ENCODE measurements at places on chromosomes 11 and 22.

DNA sequence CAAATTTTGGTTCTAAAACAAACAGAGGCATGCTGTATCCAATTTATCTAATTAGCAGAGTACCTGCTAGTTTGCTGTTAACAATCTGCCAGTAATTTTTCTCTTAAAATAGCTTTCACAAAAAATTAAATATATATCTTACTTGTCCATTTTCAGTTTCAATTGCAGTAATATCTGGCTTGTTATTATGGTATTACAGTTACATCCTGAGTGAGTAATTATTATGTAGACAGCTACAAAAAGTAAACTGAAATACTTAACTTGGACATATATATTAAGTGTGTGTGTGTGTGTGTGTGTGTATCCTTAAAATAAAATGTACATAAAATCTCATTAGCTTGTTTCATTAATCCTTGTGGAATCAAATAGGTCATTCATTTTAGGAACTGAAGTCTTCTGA, 148.7 kb downstream of the LUZP2 start:
- no peak for DNase-seq

DNA sequence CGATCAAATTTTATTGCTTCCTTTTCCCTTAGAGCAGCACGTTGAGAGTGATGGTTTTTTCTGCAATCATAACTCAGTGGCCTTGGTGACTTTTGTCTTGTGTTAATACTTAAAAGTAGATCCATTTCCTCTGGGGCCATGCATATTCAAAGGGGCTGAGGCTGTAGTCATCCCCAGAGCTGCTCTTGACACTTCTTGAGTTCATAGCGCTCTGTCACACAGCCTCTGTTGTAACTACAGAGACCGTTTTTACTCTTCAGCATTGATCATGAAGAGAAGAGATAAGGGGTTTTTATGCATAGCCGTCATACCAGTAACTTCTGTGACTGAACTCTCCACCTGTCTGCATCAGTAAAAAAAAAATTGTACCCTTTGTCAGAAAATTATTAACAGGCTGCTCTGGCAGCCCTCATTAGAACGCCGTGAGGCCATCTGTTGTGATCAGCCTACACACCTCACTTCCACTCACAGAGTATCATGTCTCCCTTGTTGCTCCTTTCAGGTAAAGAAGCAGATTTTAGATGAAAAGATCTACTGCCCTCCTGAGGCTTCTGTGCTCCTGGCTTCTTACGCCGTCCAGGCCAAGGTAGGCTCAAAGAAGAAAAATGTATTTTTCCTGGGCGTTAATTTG, 38.4 kb downstream of the NF2 start:
- DNase-seq = no peak

GRCh38 chr22:23315341-23315917, 135.1 kb downstream of the BCR start:
- peak; percentile 76 for DNase-seq

DNA sequence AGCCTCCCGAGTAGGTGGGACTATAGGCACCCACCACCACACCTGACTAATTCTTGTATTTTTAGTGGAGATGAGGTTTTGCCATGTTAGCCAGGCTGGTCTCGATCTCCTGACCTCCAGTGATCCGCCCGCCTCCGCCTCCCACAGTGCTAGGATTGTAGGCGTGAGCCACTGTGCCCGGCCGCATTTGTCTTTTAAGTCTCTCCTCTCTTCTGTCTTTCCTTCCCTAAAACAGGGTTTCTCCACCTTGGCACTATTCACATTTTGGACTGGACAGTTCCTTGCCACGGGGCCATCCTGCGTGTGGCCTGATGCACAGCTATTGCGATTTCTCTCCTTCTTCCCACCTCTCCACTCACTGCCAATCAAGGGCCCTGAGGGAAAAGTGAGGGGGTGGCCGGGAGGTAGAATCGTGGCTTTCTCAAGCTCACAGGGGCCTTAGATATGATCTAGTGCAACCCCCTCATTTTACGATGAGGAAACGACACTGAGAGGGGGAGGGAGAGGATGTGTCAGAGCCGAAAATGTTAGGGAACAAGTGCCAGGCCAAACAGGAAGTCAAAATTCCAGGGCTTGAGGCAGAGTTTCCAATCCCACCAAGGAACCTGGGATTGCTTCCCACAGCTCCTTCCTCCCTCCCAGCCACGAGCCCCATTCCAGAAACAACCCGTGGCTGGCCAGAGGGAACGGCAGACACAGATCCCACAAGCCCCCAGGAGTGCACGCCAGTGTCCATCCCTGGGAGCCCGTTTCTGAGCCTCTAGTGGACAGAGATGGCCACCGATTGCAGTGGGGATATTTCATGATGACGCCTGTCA, 21.2 kb downstream of the SCGB1A1 start:
- DNase-seq = no peak

DNA sequence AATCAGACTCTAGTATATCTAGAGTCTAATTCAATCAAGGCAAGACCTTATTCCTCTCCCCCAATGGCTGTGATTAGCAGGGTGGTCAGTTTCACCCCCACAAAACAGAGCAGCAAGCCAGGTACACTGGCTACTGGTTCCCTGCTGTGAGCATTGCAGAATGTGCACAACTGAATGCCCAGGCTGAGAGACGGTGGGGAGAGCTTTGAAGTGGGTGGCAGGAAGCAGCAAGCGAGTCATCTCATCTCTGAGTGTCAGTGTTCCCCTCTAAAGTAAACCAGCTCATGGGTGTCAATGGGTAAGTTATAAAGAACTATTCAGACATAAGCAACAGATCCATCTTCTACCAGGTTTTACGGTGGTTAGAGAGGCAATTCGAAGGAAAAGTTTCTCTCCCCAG, 37.6 kb downstream of the GAB4 start:
- no peak for DNase-seq

- DNase-seq = no peak
Observed at GRCh38 chr22:19879992-19880785, 25.5 kb upstream of the GNB1L start.

GRCh38 chr11:65066805-65067291, 8.5 kb upstream of the NAALADL1 start:
- DNase-seq = no peak

GRCh38 chr11:1117992-1118391, 39.8 kb upstream of the MUC5AC start:
- no peak for DNase-seq

- no peak for DNase-seq
Observed at GRCh38 chr11:35116245-35116644, 22.7 kb upstream of the CD44 start.

DNA sequence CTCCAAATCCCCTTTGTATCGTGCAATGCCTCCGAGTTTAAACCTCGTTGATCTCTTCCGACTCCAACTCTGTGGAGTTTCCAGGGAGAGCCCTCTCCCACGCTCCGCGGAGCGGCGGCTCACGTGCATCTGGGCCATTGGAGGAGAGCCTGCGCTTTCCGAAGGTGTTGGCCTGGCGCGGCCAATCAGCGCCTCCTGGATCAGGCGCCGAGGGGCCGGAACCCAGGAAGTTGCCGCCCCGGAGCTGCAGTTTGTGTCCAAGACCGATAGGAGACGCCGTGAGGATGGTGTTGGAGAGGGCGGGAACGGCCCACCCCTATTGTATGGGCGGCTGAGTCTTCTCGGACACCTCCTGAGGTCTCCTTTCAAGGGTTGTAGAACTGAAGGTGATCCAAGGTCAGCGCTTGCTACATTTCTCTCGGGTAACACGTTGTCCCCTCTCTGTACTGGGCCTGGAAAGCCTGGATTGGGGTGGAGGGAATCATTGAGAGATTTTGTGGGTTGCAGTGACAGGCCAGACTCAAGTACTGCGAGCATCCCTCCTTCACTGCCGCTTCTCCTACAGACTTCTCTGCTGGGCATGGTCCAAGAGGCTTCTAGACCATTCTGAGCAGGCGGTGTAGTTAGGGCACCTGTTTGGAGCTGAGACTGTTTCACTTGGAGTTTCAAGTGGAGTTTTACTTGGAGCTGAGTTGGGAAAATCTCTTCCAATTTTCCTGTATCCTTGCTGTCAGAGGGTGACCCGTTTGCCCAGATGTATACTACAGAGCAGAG, 1.7 kb downstream of the ADAMTS15 start:
- peak; percentile 88 for DNase-seq

Data from astrocyte of the spinal cord (primary cell).